Renal cortical epithelial cell (primary cell): ENCODE measurements at places on chromosomes 3 and 15.
A peak's percentile ranks its signal among the peaks of the same experiment; 100 is the strongest.

GRCh38 chr3:149647285-149647684 lies 10.5 kb downstream of the WWTR1 start:
- no peak for DNase-seq

DNA sequence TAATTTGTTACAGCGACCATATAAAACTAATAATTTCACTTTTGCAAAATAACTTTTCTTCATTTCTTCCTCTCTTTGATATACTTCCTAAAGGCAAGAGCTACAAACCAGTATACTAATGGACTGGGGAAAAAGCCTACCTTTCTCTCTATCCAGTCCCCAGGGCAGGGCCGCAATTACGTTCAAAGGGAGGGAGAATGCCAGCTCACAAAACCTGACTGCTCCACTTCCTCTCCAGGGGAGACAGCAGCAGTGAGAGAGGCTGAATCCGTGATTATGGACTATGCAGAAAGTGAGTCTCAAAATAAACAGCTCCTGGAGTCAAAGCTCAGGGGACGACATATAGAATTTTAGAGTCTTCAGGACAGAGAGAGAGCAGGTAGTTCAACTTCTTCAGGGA lies 126.9 kb upstream of the HES1 start:
- no peak for DNase-seq

- DNase-seq = peak; percentile 62
Observed at GRCh38 chr15:73585871-73586654, 47.1 kb downstream of the NPTN start.

DNA sequence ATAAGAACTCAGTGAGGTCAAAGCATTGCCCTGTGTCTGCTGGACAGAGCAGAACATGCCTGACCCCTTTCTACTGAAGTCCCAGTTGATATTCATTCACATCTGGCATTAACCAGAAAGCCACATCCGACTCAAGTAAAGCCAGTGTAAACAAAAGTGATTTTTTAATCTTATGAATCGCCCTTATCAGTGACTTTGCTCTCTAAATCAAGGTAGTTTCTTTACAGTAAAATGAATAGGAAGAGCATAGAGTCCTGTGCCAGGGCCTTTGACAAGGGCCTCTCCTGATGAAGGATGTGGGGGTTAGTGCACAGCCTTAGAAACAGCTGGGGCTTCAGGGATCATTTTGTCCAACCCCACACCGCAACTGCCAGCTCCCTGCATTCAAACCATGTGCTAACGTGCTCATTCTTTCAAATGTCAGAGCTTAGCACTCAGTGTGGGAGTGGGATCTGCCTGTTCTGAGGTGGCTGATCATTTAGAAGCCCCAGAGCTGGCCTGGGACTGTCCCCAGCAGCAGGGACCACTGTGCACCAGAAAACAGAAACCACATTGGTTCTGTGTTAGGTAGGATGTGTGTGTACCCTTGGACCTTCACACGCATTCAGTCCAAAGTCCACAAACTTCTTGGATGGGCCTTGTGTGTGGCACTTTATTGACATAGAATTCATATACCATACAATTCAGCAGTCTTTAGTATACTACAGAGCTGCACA lies 55.3 kb downstream of the CCR4 start:
- no peak for DNase-seq

DNA sequence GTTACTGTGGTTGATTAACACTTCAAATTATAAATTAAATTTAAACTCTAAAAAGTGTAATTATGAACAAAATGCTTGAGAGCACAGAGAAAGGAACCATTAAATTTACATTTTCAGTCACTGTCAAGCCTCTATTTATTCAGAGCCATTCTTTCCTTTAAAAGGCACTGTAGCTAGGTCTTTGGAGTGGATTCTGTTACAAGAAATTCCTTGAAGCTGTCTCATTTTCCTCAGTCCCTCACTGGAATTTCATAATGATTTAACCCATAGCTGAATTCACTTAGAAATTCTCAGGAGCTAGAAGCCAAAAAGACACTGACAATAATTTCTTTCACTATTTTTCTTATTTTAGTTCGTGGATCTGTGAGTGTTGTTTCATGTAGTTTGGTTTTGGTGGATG lies 81.2 kb upstream of the TCF12 start:
- DNase-seq = peak; percentile 28

DNA sequence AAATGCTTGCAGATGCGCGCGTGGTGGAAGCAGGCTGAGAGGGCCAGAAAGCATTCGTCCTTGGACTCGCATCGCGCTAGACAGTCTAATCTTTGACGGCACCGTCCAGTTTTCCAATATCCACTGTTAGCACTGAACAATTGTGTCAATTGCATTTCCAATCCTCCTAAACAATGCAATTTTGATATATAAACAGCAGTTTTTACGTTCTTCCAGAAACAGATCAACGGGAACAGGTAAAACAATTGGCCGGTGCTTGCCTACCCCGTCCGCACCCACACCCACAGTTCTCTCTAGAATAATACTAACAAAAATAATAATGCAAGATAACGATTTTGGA lies 17.2 kb downstream of the CPN2 start:
- no peak for DNase-seq
